ENCODE measurements at places on chromosomes 16 and 17.

DNA sequence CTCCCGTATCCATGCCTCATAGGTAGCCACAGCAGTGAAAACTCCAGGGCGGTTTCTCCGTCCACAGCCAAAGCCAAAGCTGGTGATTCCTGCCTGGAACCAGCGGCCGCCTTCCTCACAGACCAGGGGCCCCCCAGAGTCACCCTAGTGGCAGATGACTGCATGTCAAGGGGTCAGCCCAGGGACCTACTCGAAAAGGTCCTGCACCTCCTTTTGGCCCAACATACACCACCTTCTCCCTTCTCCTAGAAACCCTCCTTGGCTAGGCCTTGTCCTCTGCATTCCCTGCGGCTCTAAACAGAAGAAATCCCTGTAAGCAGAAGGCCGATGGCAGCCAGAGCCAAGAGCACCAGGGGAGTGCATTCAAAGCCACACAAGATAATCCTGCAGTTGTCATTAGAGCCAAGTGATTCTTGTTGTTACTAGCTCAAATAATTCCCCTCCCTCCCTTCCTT is 6.1 kb downstream of the PRSS36 start:
- DNase-seq = no peak

- DNase-seq = no peak
These were observed 17.7 kb downstream of the C16orf82 start for GRCh38 chr16:27084307-27085028.

- DNase-seq = no peak
These were observed 23.6 kb downstream of the RANBP10 start for GRCh38 chr16:67782567-67783352.

DNA sequence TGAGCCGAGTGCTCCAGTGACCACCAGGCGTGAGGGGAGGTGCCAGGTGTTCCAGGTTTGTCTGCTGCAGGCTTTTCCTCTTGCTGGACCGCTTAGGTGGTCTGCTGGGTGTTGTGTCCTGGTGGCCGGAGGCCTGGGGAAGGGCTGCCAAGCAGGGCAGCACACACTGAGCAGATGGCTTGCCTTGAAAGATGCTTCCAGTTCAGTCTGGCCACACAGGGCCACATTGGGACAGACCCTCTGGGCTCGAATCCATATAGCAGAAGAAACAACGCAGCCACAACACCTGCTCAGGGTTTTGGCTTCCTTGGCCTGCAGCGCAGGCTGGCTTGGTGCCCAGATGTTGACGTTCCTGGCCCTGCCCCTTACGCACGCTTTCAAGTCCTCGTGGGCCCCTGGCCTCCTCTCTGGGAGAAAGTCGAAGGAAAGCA is 24.8 kb downstream of the GINS2 start:
- no peak for DNase-seq

DNA sequence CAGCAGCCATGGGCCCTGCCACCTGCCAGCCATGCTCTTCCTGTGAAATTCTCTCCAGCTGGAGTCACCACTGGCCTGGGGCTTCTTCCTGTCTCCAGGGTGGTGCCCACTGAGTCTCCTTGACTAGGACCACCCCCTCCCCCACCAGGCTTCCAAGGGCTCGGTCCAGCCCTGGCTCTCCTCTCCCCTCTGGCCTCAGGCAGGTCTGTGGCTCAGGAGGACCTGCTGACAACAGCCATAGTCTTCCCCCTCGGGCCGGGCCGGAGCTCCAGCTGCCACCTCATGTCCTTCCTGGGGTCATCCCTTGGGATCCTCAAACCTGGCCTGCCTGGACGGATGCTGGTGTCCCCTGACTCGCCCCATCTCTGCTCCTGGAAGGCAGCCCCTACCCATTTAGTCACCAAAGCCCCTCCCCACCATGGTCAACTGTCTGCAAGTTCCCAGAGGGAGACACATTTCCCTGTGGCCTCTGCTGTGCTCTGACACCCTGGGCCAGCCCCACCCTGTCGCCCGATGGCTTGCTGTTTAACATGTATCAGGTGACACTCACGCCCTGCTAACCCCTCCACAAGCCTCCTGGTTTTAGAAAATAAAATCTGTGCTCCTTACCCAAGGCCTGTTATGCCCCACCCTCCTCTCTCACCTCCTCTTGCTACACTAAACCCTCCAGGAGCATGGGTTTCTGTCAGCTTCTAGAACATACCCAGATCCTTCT is 186.2 kb downstream of the RBFOX3 start:
- DNase-seq = no peak

GRCh38 chr16:995783-996182 is 14.2 kb downstream of the SOX8 start:
- DNase-seq = no peak

DNA sequence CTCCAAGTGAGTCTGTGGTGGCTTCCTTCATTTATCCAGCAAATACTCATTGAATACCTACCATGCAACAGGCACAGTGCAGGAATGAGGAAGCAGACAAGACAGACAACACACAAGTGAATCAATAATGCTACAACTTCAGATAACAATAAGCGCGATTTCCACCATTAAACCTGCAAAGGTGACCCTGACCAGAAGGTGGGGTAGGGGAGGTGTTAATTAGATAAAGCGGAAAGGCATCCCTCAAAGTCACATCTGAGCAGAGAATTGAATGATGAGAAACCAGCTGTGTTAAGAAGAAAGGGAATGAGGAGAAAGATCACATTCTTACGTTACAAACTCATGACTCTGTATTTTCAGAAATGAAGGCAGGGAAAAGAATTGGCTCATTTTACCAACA is 26.3 kb downstream of the ZZEF1 start:
- no peak for DNase-seq

DNA sequence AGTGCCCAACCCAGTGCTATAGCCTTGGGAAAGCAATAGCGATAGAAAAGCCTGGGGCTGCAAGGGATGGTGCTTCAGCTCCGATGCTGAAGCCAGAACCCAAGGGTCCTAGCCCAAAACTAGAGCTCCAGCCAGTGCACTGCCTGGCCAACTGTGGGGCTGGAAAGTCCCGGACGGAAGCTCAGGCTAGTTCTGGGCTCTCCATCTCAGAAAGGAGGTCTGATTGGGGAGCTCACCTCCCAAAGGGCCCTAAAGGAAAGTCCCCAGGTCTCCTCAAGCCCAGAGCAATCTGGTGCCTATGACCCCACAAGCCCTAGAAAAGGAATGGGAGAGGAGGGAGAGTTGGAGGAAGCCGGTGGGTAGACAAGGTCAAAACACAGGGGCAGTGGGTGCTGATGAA is 2.0 kb upstream of the ABCC3 start:
- no peak for DNase-seq

GRCh38 chr17:33680472-33680871 is 387.4 kb upstream of the ASIC2 start:
- DNase-seq = no peak

GRCh38 chr17:16282522-16282921 is 65.5 kb downstream of the PIGL start:
- no peak for DNase-seq

DNA sequence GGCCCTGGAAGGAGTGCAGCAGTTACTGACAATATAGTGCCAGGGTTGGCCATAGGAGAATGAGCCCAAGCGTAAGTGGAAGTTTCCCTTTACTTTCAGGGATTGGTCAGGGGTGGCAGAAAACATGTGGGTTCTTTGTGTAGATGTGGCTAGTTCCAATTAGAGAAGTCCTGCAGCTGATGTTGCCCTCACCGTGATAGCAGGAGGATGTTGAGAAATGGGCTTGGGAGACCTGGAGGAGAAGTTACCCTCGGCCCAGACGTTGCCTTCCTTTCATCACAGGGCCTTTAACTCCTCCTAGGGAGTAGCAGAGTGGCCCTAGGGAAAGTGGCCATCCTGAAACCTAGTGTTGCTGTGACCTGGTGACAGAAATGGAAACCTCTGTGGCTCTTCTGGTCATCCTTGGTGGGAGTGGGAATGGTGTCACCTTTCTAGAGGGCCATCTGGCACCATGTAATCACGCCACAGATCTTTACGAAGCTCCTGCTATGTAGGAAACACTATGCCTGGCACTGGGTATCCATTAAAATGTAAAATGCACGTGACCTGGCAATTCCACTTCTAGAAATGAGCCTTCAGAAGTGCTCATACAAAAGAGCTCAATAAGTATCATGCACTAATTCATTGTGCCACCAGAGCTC is 6.7 kb downstream of the TMEM92 start:
- DNase-seq = no peak

- no peak for DNase-seq
These were observed 45.0 kb downstream of the B9D1 start for GRCh38 chr17:19317359-19318095.

DNA sequence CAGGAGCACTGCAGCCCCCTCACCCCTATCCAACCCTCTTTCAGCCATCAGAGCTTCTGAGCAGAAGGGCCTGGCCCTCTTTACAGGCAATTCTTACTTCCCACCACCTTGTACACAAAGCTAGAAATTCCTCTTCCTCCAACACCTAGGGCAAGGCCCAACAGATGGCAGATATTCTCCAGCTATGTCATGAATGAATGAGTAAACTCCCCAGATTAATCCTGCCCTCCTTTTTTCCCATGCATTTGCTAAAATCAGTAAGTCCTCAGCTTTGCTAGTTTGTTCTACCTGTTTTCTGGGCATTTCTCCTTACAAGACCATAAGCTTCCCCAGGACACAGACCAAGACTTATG is 20.4 kb upstream of the MRPS23 start:
- DNase-seq = no peak

DNA sequence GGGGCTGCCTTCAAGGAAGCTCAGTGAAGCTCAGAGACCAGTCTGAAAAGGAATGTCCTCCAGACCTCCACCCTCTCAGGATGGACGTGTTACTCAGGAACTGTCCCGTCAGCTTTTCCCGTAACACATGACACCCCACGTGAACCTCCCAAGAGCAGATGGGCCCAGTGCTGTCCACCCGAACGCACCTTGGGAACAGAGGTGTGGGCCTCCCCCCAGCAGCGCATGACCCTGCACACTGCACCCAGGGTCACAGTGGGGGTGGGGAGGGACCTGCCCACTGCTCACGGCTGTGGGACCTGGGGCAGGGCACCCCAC is 21.9 kb downstream of the SLC7A5 start:
- DNase-seq = no peak

GRCh38 chr16:30761427-30761927 is 385 bp downstream of the CFAP119 start:
- DNase-seq = peak; percentile 67

DNA sequence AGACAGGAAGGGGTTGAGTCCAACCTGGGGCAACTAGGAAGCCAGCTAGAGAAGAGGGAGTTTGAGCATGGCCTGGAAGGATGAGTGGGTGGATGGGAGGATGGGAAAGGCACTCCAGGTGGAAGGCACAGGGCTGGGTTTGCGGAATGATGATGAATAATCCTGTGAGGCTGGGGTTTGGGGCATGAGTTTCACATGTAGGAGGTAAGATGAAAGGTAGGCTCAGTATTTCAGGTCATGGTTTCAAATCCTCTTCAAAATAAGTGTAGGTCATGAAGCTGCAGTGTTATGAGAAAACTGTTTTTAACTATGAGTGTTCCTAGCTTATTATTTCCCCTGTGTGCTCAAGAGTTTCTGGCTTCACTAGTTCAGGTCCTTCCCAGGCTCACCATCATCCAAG is 130.3 kb downstream of the SKAP1 start:
- DNase-seq = no peak

DNA sequence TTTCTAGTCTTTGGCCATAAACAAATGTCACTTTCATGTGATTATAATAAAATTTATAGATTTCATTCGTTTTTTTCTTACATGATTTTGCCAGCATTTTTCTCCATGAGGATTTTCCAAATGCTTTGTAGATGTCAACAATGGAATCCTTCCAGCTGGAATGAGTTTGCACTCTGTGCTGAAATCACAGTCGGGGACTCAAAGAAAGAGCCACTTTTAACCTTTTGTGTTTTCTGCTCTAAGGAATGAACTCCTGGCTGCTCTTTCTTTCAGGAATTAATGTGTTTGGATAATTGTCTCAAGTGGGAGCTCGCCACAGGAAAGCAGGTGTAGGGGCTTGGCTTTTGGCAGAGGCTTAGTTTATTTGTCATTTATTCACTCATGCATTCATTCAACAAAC is 372.3 kb upstream of the SALL1 start:
- no peak for DNase-seq

DNA sequence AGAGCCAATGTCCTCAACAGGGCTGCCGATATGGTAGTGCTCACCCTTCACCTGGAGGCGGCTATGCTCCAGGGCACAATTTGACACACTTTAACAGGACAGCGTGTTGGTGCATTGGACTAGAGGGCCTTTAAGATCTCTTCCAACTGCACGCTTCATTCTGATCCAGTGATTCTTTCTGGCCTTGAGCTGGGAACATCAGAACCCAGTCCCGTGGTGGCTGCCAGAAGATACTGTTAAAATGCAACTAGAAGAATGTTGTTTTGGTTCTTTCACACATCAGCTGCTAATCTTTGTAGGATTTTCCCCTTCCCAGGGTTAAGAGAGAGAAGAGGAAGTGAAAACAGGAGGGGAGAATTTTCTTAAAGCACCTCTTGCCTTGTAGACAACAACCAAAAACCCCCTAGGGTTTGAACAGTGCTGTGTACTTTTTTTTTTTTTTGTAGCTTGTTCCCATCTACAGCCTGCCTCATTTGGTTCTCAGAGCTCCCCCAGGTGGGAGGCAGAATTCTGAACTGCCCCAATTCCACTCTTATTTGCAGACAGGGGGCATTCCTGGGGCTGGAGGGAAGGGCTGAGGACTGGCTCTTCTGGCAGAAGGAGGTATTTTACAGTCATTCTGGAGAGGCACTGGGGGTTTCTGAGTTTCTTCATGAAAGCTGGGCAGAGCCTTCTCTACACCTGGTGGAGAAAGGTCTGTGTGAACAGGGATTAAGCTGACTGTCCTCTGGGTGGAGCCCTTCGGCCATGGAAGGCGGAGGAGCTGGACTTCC is 32.4 kb downstream of the SMARCE1 start:
- peak; percentile 69 for DNase-seq

DNA sequence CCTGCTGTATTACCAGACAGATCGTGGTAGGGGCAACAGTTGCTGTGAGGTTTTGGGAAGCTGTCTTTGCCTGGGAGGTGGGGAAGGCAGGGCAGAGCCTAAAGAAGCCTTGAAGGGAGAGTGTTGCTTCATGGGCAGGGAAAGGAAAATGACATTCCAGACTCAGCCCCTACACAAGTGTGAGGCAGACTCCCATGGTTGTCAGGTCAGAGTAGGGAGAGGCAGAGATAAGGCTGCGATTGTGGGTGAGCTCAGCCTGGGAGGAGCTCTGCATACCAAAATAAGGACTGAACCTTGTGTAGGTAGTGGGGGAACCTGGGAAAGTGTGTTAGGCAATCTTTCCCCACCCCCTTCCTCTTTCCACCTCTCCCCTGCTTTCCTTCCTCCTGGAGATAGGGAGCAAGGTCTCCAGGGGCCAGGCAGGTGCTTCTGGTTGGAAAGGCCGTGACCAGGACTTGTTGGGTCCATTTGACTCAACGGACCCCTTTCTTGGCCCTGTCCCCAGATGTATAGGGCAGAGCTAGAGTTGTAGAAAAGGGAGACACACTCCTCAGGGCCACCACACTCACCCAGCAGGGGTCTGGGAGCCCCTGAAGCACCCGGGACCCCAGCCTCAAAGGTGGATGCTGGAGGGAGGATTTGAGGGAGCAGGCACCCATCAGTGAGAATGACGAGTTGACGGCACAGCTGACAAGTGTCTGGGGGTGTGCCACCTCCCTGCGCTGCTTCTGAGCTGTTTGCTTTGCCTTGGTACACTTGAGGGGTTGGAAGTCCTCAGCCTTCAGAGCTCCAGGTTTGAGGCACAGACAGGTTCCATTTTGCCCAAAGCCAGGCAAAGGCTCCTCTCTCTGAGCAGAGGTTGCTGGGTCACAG is 18.5 kb upstream of the TOB1 start:
- DNase-seq = peak; percentile 38

- DNase-seq = no peak
These were observed 18.2 kb downstream of the TMEM92 start for GRCh38 chr17:50292465-50292864.
